ENCODE measurements at places on chromosomes 5 and 9.
A peak's percentile ranks its signal among the peaks of the same experiment; 100 is the strongest.

GRCh38 chr9:105690742-105691141 lies 3.6 kb upstream of the TMEM38B start:
- no peak for DNase-seq

- DNase-seq: no peak
Measured at GRCh38 chr9:124257844-124258606, at the start of gene NEK6. NEK6 (plus strand) TSS chr9:124257949; CDS start chr9:124301965, 44,016 bp downstream.

GRCh38 chr5:166074582-166075481 lies 2216.6 kb upstream of the WWC1 start:
- DNase-seq: no peak

GRCh38 chr5:128254789-128255188 lies 171.2 kb downstream of the SLC12A2 start:
- DNase-seq: no peak

DNA sequence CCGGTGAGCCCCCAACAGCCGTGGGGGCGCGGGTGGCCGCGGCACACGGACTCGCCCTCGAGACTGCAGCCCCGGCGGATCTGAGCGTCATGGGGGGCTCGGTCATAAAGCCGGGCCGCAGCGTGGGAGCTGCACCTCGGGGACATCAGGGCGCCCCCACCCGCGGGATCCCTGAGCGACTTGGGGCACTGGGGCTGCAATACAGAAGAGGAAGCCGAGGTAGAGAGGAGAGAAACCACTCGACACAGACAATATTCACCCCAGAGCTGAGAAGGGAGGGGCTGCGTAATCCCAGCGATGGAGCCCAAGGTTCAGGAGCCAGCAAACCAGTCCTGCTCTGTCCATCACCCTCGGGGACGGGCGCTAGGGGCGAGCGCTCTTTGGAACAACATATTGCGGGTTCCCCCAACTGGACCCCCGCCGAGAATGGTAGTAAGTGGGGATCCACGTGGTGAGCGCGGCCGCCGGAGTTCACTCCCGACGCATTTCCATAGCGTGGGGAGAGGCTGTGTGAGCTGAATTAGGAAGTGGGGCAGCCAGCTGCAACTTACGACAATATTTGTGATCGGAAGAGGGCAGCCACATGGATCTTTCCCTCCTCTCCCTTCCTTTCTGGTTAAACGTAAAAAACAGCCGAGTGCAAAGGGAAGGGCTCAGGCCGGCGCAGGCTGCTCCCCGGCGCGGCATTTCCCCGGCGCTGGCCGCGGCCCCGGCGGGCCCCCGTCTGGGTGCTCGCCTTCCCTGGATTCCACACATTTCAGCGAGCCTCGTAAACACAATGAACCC lies 9.9 kb downstream of the PTCH1 start:
- peak; percentile 16 for DNase-seq

- no peak for DNase-seq
Measured at GRCh38 chr5:57698086-57698485, 215.5 kb upstream of the ACTBL2 start.

DNA sequence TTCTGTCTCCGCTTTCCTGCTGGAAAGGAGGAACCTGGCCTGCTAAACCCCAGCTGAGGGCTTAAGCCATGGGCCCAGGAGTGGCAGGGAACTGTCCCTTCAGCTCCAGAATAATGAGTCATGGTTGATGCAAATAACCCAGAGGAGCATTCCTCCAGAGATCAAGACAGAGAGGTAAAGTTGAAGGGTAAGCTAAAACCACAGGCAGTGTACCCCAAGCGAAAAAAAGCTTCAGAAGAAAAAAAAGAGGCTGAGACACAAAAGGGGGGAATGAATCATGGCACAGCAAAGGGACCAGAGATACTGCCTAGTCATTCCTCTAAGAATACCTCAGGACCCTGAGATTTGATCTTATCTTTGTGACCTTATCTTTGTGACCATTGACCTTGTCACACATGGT lies 199.5 kb upstream of the TAS2R1 start:
- no peak for DNase-seq

DNA sequence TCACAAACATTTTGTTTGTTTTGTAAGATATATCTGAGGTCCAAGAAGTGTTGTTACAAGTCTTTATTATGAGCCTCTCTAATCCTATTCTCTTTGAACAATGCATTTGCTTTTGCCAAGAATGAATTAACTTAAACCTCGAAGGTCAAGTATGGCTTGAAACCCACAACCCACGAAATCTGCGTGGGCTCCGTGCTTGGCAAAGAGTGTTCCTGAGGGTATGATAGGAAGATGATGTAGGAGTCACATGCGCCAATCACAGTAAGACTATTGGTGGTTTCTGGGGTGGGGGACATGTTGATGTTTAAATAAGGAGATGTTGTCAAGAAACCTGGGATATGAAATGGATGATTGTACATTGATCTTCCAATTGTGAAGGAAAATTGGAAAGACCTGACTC lies 330.8 kb upstream of the RFX3 start:
- DNase-seq: no peak

- DNase-seq: peak; percentile 41
Measured at GRCh38 chr9:127570533-127571111, 41.5 kb upstream of the STXBP1 start.

DNA sequence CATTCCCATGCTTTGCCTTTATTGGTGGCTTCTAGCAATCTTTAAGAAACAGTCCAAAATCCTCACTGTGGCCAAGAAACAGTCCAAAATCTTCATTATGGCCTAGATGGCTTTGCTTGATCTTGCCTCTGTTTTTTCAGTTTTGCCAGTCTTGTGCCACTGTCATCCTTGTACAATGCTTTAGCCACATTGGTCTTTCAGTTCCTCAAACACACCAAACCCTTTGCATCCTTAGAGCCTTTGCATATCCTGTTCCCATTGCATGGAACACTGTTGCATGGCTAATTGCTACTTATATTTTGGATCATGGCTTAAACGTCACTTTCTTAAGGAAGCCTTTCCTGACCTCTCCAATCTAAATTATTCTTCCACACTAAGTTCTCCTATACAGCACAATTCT lies 22.1 kb downstream of the MRRF start:
- no peak for DNase-seq

- DNase-seq: no peak
Measured at GRCh38 chr5:90359073-90359920, 50.3 kb downstream of the CETN3 start.

DNA sequence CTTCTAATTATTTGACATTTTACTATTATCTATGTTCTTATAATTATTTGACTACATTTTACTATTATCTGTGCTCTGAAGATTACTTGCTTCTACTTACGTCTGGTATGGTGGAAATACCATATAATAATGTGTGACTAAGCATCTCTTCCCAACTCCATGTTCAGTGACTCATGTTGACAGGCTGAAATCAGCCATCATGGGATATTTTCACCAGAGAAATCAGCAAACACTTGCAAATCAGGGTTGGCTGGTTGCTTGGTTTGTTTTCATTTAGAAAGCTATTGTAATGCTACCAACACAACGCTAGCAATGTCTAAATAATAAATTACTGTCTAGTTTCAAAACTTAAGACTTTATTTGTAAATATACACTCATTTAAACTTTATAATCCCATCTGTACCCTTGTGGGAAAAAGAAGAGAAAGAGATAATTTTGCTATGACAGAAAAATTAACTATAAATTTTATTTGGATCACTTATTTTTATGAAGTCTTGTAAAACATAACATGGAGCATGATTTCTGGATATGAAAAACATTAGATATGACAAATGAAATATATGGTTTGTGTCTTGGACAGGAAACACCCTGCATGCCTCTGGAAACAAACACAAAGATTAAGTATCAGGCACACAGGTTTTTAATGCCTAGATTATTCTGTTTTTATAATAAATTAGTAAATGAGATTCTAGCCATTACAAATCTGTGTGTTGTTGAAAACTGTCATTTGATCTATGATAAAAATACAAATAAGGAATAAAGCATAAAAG lies 337.6 kb downstream of the BNC2 start:
- DNase-seq: no peak

DNA sequence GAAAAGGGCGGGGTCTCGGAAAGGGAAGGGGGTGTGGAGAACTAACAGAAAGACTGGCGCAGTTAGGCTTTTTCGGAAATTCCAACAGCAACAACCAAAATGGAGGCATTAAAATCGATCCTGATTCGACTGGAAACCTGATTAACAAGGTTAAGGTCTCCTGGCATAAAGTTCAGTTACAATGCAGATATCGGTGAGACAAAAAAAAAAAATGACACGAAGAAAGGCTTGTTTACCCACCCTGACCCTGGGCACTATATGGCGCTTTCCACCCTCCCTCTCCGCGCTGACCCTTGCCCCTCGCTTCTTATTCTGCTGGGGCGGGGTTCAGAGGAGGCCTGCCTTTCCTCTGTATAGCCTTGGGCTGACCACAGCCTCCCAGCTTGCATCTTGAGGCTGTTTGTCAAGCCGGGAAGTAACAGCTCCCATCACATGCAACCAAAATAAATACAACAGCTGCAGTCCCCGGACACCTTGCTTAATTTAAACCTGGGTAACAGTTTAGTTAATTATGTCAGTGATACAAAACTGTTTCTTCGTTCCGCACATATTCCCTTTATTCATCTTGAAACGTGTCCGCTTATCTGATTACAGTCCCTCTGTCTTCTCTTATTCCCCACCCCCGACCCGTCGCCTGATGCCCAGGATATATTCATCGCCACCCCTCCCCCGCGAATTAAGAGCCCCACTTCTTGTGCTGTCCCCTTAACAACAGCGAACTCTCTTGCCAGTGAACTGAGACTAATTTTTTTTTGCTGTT lies 795 bp upstream of the PJA2 start:
- no peak for DNase-seq

DNA sequence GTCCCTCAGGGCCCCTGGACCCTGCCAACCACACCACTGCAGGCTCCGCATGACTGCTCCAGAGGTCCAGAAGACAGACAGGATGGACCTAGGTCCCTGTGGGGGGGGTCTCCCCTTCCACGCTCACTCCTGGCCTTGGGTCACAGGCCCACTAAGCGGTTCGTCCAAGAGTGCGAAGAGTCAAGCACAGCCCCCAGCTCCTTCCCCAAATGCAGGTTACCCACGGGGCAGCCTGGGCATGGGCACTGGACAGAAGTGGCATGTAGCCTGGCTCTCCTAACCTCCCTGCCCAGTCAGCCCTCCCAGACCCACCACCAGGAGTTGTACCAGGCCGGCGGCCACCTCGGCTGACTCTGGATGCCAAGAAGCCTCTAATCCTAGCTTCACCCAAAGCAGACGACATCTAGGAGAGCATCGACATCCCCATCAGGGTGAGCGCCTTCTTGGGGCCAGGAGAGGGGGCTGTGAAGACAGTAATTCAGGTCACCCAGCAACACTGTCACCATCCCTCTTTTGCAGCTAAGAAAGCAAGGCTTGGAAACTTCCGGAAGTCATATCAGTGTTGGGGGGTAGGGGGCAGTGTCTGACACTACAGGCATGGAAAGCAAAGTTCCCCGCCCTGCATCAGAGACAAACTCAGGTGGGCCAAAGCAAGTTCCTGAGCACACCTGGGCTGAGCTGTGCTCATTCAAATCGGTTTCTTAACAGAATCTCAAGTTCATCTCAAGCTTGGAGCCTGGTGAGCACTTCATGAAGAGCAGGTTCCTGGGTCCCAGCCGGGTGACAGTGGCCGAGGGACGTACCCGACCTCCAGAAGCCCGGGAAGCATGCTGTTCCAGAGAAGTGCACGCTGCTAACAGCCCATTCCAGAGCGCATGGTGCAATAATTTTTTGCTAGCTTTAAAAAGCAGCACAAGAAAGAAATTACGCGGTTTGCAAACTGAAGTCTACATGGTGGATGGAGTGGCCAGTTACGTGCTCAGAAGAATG lies 68.7 kb downstream of the SEMA4D start:
- no peak for DNase-seq

DNA sequence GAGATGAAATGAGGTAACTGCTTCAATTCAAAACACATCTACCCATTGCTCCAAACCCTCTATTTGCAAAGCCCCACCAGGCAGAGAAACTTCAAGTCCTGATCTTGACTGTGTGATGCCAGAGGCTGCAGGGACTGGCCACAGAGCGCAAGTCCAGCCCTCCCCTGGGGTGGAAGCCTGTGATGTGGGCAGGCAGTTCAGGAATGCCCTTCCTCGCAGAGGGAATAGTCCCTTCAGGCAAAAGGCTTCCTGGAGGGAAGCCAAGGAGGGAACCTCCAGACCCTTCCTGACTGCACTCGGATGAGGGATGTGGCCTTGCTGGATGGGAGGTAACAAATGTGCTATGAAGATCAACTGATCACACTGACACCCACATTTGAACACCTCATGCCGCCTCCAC lies 131.2 kb downstream of the SLIT3 start:
- no peak for DNase-seq

GRCh38 chr5:151463137-151464029 lies 16.0 kb downstream of the SLC36A1 start:
- no peak for DNase-seq

DNA sequence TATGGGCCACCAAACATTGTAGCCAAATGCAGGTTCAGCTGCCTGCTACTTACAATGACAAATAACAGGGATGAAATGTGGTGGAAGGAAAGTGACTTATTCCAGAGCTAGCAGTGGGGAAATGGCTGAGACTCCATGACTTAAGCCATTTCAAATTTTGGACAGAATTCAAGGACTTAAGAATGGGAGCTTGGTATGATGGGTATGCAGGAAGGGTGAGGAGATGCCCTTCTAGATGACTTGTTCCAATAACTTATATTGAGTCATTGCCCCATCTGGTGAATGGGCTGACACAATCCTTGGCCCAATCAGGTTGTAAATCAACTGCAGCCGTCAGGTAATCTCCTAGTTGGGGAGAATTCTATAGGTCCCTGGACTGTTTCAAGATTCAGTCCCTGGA lies 230.7 kb upstream of the SGCD start:
- no peak for DNase-seq

GRCh38 chr5:170121321-170121720 lies 15.6 kb downstream of the FOXI1 start:
- DNase-seq: no peak

GRCh38 chr9:101561740-101562139 lies 28.1 kb downstream of the RNF20 start:
- no peak for DNase-seq

DNA sequence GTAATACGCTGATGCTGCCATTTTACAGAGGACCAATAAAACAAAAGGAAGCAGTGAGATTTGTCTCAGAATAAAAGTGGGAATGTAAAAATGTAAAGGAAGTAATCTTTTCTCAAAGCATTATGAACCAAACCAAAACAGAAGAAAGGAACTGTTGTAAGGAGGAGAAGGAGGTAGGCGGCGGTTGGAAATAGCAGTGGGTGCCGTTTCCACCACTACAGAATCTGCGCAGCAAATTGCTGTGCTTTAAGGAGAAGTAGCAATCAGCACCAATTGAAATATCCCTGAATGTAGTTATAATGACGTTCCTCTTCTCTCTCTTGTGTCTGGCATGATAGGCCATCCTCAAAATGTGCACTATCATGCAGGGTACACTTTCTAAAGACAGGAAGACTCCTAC lies 455.1 kb upstream of the TLE4 start:
- DNase-seq: no peak

DNA sequence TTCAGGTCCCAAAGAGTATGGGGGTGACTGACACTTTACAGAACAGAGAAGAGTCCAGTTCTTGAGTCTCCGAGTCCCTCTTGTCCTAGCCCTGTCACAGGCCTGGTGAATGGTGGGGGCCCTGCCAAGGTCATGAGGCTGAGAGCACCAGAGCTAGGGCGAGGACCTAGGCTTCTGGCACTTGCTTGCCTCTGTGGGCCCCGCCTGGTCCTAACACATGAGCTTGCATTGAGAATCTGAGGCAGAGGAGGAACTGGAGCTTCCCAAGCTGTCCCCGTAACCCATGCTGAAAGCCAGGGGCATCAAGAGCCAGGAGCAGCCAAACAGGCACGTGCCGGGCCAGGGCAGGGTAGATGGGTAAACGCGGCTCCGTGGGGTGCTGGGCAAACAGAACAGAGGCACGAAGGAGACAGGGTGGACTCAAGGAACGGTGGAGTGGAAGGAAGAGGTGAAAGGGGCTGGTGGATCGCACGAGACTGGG lies 41.3 kb downstream of the JADE2 start:
- no peak for DNase-seq

- no peak for DNase-seq
Measured at GRCh38 chr5:142017832-142018427, 5.1 kb upstream of the GNPDA1 start.

Measured in NCI-H1694 (cell line).